ENCODE measurements at places on chromosomes 1 and 21.

GRCh38 chr1:203558064-203558760 lies 64.3 kb downstream of the OPTC start:
- no peak for DNase-seq

DNA sequence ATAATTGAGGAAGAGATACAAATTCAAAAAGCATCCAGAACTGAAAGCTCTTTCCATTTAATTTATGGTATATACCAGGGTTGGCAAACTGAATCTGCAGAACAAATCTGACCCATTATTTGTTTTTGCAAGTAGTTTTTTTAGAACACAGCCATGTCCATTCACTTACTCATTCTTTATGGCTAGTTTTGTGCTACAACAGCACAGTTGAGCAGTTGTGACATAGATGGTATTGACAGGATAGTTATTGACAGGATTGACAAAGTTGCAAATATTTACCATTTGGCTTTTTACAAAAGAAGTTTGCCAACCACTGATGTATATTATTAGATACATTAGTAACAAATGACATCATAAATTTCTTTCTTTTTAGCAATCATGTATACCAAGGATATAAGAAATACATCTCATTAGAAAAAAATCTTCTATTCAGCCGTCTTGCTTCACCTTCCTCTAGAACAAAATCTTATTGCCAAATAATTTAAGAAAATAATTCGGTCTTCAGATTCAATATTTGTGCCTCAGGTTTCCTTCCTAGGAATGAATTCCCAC lies 9.4 kb downstream of the ADAMTS1 start:
- DNase-seq: no peak

DNA sequence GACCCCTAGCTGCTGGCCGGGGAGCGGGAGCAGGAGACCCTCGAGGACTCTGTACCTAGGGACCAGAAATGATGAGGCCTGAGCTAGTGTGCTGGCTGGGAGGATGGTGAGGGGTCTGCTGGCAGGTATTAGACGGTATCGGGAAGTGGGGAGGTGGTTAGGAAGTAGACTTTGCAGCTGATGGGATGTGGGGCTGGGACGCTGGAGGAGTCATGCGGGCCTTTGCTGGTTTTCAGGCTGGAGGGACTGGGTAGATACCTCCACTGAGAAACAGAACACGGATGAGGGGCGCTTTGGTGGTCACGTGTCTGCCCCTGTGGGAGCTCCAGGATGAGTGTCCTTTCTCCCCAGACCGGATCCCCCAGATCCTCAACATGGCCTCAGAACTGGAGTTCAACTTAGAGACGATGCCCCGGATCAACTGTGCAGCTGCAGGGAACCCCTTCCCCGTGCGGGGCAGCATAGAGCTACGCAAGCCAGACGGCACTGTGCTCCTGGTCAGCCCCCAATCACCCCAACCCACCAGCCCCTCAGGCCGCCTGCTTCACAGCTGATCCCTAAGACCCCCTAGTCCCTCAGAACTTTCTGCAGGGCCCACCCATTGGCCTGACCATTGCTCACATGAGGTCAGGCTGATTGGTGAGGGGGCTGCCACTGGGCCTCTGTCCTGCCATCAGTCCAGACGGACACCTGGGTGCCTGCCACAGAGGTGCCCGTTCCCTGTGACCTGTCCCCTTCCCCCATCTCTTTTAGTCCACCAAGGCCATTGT lies 8.0 kb downstream of the TIE1 start:
- DNase-seq: no peak

DNA sequence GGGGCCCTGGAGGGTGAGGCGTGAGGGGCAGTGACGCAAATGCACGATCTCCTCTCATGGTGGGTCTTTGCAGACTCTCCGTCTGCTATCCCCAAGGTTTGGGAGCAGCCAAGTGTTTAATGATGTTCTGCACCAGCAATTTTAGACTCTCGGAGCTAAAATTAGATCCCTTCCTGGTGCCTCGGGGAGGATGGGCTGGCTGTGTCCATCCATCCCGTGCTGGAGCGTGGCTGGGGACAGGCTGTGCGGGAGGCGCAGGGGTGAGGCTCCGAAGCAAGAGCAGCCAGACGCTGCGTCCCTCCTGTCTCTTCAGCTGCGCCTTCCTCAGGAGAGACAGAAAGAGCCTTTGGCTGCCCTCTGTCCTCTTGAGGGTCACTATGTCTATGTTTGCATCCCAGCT lies 387.6 kb downstream of the CAMTA1 start:
- no peak for DNase-seq

GRCh38 chr1:226349801-226350518 lies 41.0 kb upstream of the LIN9 start:
- DNase-seq: no peak

DNA sequence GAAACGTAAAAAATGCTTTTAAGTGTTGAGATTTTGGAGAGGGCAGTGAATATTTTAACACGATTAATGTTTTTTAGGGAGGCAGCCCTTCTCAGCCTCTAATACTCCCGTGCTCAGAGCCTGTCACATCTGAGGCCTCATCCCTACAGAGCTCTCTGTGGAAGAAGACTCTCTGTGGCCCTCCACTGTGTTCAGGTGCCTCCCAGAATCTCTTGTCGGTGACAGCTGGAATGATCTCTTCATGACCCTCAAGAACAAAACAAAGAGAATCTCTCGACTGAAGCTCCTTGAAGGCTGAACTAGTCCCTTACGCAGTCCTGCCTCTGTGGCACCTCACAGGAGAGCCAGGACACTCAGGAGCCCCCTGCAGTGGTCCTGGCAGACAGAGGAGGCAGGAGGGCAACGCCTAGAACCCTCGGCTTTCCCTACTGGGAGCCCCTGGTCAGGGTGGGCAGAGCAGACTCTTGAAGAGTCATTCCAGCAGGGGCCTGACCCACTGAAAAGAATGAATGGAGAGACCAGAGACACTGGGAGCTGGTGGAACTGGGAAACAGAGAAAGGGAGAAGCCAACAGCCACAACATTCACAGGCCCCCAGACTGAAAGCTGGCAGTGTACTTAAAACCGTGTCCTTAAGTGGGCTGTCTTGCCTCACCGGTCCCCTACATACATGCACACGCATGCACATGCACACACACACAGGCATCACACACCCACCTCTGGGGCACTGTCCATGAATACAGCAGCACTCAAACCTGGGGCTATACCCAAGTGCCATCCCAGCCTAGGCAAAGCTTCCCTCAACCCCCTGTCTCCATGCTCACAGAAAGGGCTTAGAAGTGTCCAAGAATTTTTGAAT lies 67.5 kb upstream of the ANGPTL1 start:
- no peak for DNase-seq

DNA sequence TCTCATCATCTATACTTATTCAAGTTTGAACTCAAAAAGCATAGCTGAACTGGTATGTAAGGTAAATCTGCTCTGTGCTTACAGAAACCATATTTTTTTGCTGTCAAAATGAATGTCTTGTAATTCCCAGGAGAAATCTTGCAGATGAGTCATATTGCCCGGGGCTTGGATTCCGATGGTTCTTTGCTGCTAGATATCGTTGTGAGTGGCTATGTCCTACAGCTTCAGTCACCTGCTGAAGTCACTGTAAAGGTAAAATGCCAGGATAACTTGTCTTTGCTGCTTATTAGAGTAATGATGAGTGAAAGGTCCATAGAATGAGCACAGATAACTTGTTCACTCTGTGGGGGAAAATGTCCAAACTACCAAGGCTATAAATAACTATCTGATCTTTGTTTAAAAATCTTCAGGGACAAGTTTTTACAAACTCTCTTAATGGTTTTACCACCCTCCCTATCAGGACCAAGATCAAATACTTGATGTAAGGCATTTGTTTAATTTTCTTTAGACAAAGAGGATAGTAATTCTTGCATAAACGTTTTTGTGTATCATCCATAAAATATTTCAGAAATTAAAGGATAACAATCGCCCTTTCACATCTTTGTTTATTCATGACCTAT lies 222.3 kb downstream of the TPR start:
- no peak for DNase-seq

DNA sequence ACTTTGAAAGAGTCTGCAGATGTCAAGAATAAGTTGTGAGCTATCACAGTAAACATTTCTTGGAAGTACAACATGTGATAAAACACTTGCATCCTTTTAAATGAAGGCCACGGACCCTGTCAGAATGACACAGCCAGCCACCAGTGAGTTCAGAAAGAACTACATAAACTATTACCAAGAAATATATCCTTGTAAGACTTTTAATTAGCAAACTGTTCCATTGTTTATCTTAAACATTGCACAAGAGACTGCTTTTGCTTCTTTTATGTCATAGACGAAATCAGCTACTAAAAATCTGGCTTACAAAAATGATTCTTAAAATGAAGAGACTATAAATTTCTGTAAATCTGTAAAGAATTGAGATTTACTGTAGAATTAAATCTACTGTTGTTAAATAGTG lies 17.9 kb downstream of the LRRC7 start:
- no peak for DNase-seq

GRCh38 chr1:245126530-245126929 lies 28.3 kb upstream of the KIF26B start:
- DNase-seq: no peak

GRCh38 chr1:198150369-198150768 lies 6.4 kb upstream of the NEK7 start:
- no peak for DNase-seq

- DNase-seq: no peak
Observed at GRCh38 chr1:234938135-234938534, 190.5 kb downstream of the TOMM20 start.

- no peak for DNase-seq
Observed at GRCh38 chr1:153478692-153479618, 18.5 kb upstream of the S100A7 start.

- no peak for DNase-seq
Observed at GRCh38 chr21:37449302-37449937, 82.8 kb downstream of the DYRK1A start.

DNA sequence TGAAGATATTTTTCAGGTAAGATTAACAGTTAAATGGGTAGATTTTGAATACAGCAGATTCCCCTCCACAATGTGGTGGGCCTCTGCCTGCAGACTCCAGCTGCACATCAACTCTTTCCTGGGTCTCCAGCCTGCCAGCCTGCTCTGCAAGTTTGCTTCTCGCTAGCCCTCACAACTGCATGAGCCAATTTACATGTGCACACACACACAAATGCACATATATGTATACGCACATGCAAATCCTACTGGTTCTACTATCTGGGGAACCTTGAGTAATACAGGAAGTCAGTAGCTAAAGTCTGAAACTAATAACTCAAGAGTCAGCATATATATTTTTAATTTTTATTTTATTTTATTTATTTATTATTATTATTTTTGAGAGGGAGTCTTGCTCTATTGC lies 34.8 kb upstream of the QSOX1 start:
- DNase-seq: no peak

DNA sequence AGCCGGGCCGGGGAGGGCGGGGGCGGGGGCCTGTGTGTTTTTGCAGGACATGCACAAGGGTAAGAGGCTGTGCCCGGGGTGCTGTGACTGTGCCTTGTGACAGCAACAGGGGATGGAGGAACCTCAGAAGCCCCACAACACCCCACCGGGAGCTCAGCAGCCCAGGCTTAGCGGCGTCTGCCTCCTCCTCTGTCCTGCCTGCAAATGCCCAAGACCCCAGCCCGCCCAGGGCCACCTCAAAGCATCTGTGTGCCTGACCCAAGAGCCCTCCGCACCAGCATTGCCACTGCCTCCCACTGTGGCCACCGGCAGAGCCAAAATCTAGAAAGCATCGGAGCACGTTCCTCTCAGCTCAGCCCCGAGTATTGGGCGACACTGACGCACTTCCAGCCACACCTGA lies 2.7 kb upstream of the ACTRT2 start:
- no peak for DNase-seq

DNA sequence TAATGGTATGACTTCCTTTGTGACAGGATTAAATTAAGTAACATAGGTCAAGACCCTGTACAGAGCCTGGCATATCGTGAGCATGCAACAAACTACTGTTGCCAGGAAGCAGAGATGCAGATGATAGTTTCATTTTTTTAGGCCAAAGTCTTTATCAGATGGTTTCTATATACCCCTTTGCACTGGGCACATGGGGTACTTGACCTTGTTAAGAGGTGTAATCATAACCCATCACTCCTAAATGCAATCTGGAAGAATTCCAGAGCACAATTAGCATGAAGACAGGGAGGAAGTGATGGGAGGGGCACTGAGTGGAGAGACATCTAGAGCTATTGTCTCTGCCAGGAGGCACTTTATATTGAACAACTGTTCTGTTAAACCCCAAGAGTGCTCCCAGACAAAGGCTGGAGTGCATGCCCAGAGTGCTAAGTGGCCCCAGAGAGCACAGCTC lies 22.1 kb downstream of the ZBTB17 start:
- DNase-seq: peak; percentile 21

- DNase-seq: no peak
Observed at GRCh38 chr1:35453031-35453430, 104.2 kb downstream of the KIAA0319L start.

GRCh38 chr1:209537336-209538114 lies 46.0 kb upstream of the CAMK1G start:
- no peak for DNase-seq

DNA sequence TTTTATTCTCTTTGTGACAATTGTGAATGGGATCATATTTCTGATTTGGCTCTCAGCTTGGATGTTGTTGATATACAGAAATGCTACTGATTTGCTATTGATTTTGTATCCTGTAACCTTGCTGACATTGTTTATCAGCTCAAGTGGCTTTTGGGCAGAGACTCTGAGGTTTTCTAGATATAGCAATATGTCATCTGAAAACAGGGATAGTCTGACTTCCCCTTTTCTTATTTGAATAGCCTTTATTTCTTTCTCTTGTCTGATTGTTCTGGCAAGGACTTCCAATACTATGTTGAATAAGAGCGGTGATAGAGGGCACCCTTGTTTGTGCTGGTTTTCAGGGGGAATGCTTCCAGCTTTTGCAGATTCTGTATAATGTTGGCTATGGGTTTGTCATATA lies 150.8 kb downstream of the FASLG start:
- DNase-seq: no peak

DNA sequence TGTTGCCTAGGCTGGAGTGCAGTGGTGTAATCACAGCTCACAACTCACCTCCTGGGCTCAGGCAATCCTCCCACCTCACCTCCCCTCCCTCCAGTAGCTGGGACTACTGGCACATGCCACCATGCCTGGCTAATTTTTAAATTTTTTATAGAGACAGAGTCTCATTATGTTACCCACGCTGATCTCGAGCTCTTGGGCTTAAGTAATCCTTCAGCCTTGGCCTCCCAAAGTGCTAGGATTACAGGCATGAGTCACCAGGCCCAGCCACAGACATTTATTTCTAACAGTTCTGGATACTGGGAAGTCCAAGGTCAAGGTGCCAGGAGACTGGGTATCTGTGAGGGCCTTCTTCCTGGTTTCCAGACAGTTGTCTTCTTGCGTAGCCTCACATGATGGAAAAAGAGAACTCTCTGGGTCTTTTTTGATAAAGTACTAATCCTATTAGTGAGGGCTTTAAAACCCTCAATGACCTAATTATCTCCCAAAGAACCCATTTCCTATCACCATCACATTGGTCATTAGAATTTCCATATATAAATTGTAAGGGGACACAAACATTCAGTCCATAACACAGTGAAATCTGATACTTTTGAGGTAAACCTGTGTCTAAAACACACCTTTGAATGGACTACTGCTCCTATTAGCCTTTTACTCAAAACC lies 67.9 kb downstream of the PHACTR4 start:
- DNase-seq: no peak

Data from NCI-H524 treated with DMSO at 0.1 percent for 48 hours (cell line).